Mesothelial cell of epicardium (in vitro differentiated cells): ENCODE measurements at places on chromosomes 2 and 18. TPM values are rescaled to one million over a fixed set of nuclear protein-coding genes. Genes with fewer than 3 reads are reported as not detected.

PLA2R1 gene
- total RNA-seq, result 14.4 to 15.0 TPM (median 14.8 TPM) in 3 replicates

ZNF804A gene
- 2.7 to 2.8 TPM (median 2.7 TPM) in 3 replicates for total RNA-seq

FAM210A gene
- 14.7 to 17.1 TPM (median 16.6 TPM) in 3 replicates for total RNA-seq

HDAC4 gene
- 45.8 to 59.2 TPM (median 48.9 TPM) in 3 replicates for total RNA-seq

ATP5F1A gene
- total RNA-seq, result 322 to 340 TPM (median 329 TPM) in 3 replicates

DNA sequence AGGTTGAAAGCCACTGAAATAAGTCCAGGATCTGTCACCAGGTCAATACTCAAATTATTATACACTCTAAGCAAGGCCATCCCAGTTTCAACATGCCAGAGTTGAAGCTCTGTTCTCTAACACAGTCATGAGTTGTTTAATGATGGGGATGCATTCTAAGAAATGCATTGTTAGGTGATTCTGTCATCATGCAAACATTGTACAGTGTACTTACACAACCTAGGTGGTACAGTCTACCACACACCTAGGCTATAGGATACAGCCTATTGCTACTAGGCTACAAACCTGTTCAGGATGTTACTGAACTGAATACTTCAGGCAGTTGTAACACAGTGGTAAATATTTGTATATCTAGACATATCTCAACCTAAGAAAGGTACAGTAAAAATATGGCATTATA, 162.2 kb downstream of the BAZ2B start:
- DNase-seq, result no peak

DNA sequence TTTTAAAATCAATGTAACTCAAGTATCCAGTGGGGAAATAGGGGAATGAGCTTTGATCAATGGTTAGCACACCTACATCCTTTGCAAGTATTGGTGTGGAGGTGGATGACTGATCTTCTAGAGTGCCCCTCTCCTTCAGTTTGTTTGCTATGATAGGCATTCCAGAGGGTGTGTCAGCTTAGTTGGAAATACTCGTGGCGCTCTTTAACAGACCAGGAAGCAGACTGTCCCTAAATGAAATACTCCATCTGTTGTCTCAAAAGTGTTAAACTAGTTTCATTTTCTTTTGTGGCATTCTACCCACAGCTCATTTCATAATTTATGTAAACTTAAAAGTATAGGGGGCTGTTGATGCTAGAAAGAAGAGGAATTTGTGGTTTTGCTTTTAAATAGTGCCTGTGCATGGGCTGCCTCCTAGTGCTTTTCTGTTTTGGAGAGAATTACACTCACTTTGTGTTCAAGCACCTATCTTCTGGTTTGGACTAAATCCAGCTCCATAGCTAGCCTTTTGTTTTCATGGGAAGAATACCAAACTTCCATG, 66.2 kb downstream of the STAT1 start:
- DNase-seq, result no peak

DNA sequence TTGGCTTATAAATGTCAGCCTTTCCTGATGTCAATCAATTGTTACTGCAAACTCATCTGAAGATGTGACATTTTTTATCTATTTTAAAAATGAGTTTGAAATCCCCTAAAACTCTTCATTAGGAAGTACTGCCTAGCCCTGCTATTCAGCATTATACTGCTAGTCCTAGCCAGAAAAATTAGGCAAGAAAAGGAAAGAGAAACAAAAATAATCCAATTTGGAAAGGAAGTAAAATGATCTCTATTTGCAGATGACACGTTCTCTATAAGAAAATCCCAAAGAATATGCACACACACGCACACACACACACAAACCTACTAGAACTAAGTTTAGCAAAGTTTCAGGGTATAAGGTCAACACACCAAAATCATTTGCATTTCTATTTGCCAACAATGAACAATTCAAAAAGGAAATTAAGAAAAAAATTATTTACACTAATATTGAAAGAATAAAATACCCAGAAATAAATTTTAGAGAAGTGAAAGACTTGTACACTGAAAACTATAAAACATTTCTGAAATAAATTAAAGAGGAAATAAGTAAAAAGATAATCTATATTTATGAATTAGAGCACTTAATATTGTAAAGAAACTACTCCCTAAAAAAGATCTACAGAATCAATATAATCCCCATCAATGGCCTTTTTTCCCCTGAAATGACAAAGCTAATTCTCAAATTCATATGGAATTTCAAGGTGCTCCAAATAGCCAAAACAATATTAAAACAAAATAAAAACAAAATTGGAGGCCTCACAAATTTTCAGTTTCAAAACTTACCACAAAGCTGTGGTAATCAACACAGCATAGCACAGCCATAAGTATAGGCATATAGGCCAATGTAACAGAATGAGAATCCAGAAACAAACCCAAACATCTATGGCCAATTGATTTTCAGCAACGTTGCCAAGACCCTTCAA, 433.7 kb upstream of the TRIB2 start:
- DNase-seq, result no peak

DNA sequence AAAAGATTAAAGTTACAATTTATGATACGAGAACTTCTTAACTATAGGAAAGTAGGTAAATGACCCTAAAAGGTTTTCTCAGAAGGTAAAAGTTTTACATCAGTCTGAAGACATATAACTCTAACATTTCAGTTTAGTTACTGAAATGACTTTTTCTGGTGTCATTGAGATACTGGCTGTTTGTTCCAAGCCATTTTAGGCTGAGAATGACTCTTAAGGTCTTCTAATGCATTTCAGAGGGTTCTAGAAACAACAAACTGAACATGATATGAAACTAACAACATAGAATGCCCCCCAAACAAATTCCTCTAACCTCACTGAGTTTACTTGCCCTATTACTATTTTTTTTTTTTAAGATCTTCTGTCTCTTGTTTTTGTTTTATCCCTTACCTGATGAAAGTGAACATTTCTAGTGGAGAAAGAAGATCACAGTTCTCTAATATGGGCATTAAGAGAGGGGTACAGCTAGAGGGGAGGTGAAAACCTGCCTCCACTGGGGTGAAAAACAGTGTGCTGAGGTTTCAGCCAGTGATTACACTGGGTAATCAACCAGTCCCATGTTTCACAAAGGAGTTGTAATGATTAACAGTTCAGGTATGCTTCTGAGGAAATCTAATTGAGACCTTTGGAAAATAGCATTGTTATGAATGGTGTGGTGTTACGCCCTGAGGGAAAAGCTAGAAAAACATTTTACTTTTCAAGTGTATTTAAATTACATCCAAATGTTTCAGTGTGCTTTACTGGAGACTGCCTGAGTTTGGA, 11.2 kb downstream of the NABP1 start:
- DNase-seq, result no peak

GRCh38 chr2:99852956-99853355, 289.4 kb downstream of the AFF3 start:
- DNase-seq, result no peak

- DNase-seq, result no peak
Observed at GRCh38 chr2:20148923-20149702, 75.8 kb downstream of the SDC1 start.

DNA sequence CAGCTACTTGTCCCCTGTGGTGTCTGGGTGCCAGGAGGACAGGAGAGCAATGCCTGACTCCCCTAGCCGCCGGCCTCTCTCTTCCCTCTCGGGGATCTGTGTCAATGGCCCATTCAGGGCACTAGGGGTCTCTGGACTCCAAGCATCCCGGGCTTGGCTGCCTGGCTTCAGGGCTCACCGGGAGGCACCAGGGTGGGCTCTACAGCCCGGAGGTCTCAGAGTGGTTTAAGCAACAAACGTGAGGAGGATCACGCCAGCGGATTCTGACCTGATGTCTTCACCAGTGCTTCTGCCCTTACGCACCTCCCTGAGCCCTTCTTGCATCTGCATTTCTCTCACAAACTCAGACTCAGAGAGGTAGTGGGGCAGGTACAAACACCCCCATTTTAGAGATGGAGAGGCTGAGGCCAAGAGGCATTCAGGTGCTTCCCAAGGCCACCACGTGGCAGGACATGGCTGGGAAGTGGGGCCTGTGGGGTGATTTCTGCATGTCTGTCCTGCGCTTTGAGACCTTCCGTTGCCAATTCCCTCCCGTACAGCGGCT, 243.0 kb downstream of the CELF4 start:
- no peak for DNase-seq

- DNase-seq, result no peak
Observed at GRCh38 chr2:239636808-239637207, 236.0 kb upstream of the HDAC4 start.

- DNase-seq, result no peak
Observed at GRCh38 chr18:59051470-59052165, 88.1 kb upstream of the SEC11C start.

DNA sequence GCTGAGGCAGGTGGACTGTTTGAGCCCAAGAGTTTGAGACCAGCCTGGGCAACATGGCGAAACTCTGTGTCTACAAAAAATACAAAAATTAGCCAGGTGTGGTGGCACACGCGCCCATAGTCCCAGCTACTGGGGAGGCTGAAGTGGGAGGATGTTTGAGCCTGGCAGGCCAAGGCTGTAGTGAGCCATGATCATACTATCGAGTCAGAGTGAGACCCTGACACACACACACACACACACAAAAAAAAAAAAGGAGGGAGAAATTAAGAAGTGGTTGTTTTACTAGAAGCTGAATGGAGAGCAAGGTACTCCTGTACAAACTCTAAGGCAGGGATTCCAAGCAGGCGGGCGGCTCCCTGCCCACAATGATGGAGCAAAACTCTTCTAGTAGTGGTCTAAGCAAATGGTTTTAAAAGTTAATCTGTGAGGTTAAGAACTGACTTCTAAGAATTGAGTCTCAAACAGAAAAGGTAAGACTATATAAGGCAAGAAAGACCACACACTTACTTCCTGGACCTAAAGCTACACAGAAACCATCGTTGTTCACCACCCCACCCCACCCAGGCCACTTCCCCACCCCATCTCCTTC, 2.6 kb downstream of the ANKRD44 start:
- DNase-seq, result no peak

GRCh38 chr18:66623821-66624220, 19.9 kb upstream of the CDH19 start:
- no peak for DNase-seq

DNA sequence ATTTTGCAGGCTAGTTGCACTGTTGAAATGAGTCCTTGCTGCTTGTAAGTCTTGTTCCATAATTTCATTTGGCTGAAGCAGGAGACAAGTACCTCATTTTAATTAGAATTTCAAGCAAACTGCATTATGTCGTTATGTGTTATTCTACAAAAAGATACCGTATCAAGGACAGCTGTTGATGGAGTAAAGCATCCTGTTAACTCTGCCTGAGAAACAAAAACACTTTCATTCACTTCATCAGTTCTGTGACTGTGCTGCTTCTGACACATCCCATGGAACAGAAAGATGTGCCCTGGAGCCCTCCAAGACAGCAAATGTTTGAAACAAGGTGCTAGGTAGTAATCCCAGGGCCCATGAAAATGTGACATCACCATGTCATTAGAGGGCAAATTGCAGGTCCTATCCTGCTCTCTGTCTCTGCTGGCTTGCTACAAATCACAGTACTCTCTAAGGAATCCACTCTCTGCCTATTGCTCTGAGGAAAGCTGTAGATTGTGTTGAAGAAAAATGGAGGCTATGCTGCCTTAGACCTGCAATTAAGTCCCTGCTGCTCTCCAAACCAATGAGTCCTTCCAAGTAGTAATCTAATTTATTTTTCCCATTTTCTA, 209.7 kb upstream of the PARD3B start:
- DNase-seq, result no peak

GRCh38 chr2:150480971-150481830, 6.3 kb downstream of the RND3 start:
- DNase-seq, result no peak

DNA sequence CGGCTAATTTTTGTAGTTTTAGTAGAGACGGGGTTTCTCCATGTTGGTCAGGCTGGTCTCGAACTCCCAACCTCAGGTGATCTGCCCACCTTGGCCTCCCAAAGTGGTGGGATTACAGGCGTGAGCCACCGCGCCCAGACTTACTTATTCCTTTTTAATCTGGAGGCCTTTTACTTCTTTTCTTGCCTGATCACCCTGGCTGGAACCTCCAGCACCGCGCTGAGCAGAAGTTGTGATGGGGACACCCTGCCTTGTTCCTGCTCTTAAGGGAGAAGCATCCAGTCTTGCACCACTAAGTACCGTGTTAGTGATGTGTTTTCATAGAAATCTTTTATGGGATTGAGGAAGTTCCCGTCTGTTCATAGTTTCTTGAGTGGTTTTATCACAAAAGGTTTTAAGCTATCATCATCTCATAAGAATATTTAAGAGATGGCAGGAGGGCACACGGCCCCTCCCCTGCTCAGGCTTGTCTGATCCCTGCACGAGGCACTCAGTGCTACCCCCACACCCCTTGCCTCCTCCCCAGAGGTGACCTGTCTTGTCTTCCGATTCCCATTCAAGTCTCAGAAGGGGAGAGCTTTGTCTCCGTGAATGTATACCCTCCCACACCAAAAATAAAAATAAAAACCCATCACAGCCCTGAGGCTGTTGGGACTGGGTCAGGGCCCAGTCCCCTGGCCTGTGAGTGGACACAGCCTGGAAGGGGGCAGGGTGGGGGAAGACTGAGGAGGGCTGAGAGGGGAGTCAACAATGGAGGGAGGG, 65.3 kb upstream of the SMAD7 start:
- DNase-seq, result no peak

- DNase-seq, result no peak
Observed at GRCh38 chr2:9791711-9792110, 51.6 kb upstream of the TAF1B start.

DNA sequence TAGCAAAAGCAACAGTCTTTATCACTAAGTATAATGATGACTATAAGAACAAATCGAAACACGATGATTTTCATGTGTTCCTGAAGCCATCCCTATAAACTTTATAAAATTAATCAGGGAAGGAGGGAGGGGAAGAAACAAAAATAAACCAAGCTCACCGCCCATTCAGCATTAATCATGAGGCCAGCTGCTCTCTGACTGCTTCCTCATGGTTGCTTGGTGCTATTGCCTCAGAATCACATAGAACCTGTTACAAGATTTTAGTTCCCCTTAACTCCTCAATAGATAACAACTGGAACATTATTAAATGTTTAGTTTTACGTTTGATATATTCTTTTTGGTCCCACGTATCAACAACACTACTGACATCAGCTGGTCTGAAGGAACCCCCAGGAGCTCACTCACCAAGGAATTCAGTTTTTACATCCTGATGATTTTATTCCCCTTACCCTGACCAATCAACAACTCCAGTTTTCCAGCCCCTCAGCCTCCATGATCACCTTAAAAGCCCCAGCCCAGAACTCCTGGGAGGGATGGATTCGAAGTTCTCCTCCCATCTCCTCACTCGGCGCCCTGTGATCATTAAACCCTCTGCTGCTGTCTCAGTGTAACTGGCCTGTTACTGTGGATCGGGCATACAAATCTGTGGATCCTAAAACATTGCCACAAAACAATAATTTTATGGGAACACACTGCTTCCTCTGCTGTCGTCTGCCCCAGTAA, 10.6 kb upstream of the HNRNPLL start:
- no peak for DNase-seq
